SHP77 (cell line): ENCODE measurements at places on chromosomes 16 and 17.

GRCh38 chr16:48157794-48158193, 2.0 kb upstream of the ABCC12 start:
- DNase-seq: no peak

DNA sequence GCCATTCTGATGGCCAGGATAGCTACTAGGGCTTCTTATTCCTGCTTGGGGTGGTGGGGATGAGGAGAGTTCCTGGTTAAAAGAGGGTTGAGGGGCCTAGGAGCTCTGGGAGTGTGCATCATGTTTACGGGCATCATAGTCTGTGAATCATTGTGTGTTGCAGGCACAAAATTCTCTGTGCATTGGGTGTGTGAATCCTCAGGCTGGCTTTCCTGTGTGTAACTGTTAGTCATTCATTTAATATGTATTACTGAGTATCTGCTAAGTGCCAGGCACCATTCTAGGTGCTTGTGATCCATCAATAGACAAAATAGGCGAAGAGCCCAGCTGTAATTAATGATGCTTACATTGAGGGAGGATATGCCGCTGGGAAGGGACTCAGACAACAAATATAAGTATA, 5.8 kb downstream of the PPY start:
- DNase-seq: no peak

- DNase-seq: no peak
Observed at GRCh38 chr16:87326151-87326571, 9.0 kb upstream of the C16orf95 start.

DNA sequence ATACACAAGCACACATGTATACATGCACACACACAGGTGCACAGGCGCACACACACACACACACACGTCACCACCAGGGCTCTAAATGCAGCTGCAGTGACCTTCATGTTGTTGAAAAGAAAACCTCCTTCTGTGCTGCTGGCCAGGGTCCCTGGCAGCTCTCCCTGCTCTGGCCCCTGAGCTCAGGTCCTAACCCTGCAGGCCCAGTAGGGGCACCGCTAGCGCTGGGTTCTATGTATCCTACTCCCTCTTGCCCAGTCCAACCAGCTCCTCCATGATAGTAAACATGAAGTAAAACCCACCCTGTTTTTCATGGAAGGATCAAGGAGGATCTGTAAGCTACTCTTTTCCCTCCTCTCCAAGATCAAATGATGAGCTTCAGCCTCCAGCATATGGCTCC, 172.8 kb downstream of the RBFOX3 start:
- DNase-seq: no peak

DNA sequence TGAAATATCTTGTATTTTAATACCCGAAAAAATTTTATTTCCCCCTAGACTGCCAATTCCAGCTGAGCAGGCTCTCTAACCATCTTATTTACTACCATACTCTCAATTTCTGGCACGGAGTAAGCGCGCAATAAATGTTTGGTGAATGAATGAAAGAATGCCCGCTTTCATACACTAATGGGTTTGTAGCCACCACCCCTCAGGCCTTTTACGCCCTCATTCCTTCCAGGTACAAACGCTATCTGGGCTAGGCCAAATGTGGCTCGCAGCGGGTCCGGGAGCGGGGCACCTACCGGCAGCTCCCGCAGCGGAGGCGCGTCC, 536 bp upstream of the PLD2 start:
- peak; percentile 58 for DNase-seq

DNA sequence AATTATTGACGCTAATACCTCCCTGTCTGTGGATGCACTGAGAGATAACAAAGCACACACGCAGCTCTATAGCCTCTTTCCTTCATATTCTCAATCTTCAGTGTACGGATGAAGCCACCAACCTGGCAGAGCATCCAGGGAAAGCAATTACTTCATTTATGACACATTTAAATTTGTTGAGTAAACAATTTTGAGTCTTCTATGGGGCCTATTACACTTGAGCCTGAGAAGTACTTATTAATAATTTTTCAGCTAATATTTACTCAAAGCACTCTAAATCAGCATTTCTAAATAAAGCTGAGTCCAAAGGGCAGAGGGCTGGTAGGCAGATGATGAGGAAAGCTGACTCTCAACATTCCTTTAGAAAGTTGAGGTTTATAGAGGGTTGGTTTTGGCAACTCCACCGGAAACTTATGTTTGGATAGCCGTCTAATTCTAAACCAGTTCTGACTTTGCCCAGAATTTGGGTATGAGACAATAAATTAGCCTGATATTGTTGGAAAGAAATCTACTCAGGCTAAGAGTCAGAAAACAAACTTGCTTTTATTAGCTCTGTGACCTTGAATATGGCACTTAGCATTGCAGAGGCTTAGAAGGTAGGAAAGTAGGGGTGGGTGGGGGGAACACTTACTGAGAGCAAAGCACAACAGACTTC, 643.5 kb downstream of the CDH11 start:
- DNase-seq: no peak

DNA sequence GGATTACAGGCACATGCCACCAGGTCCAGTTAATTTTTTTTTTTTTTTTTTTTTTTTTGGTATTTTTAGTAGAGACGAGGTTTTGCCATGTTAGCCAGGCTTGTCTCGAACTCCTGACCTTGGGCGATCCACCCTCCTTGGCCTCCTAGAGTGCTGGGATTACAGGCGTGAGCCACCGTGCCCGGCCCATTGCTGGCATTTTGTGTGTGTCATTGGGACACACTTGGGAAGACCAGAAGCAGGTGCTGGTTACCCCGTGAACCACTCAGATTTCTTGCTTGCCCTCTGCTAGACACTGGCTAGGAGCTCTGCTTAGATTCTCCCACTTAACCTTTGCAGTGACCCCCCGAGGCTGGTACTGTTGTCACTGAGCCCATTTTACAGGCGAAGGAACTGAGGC, 229.3 kb downstream of the IRF8 start:
- no peak for DNase-seq

GRCh38 chr17:60165971-60166370, 16.2 kb downstream of the CA4 start:
- no peak for DNase-seq

DNA sequence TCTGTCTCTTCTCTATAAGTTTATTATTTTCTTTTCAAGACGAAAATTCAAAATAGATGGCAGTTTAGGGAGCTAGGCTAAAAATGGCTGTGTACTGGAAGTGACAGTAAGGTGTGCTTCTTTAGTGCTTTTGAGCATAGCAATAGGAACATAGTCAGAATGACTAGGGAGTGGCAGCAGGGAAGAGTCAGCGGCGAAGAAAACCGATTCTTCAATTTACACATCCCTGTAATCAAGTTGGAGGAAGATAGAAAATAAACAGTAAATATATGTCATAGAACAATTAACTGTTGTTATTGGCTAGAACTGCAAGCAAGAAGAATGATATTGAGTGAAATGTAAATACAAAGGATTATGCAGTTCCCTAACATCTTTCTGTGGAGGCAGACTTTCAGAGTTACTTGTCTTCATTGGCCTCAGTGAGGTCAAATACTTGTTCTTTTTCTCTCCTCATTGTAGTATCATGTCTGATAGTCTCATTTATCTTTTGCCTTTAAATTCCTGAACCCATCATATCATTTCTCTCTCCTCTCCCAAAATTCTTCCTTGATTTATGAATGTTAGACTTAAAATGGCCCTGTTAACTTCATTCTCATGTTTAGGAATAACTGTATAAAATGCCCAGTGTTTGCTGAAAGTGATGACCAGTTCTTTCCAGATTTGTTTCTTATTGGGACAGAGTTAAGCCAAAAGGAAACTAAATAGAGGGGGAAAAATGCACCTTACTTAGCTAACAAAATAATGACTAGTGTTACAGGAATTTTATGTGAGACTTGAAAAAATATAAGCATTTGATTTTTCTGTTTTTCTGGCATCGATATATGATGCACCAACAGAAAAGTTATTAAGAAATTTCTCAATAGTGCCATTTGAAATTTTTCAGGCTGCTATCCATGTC, 211.4 kb downstream of the BCAS3 start:
- peak; percentile 23 for DNase-seq

DNA sequence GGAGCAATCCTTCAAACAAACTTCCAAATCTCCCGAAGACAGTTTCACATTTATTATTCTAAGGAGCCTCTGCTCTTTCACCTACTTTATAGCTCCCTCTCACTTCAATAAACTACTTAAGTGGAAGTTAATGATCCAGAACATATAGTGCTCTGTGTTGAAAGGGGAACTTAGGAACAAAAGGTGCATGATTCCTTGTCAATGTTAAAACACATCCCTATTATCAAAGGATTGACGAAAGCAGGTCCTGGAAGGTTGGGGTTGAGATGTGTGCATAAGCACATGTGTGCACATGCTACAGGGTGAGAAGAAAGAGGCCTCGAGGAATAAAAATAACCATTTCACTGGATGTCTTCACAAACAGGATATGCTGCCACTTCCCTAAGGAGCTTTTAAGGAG, 170.3 kb downstream of the SLC39A11 start:
- DNase-seq: no peak

DNA sequence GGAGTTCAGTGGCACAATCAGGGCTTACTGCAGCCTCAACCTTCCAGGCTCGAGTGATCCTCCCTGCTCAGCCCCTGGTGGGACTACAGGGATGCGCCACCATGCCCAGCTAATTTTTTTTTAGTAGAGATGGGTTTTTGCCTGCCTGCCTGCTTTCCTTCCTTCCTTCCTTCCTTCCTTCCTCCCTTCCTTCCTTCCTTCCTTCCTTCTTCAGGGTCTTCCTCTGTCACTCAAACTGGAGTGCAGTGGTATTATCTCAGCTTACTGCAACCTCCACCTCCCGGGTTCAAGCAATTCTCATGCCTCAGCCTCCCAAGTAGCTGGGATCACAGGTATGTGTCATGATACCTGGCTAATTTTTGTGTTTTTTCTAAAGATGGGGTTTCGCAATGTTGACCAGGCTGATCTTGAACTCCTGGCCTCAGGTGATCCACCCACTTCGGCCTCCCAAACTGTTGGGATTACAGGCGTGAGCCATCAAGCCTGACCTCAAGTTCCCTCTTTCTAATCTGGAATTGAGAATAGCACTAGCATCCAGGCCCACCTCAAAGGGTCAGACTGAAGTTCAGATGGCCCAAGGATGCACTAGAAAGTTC, 45.3 kb downstream of the PRAC1 start:
- DNase-seq: no peak

DNA sequence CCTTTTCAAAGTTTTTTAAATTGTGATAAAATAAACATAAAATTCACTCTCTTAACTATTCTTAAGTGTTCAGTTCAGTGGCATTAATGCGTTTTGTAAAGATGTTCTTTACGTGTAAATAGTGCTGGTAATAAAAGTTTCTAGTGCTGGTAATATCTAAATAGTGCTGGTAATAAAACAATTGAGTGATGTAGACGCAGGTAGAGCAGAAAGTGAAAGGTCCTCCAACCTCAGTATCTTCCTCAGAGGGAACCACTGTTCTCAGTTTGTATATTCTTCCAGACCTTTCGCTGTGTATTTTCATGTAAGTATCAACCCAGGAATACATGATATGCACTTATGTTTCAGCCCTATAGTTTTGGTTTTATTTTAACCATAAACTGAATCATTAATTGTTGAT, 53.1 kb downstream of the CLEC16A start:
- no peak for DNase-seq

- no peak for DNase-seq
Observed at GRCh38 chr17:55545806-55546205, 34.6 kb upstream of the SMIM36 start.

DNA sequence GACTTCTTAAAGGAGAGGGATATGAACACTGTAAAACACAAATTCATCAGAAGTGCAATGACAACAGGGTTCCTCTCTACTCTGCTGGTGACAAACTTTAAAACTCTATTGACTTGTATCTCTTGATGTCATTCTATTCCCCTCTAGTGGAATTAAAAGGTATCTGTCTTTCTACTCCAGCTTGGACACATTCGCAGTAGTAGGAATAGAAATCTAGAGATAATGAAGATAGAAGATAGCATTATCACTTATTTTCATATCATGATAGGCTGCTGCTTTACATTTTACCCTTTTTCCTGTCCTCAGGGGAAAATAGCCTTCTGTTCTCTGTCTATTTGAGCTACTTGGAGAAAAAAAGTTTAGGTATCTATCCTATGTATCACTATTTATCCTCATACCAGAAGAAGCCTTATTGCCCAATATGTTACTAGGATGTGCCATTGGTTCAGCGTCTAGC, 209.6 kb upstream of the CACNG5 start:
- DNase-seq: peak; percentile 6

DNA sequence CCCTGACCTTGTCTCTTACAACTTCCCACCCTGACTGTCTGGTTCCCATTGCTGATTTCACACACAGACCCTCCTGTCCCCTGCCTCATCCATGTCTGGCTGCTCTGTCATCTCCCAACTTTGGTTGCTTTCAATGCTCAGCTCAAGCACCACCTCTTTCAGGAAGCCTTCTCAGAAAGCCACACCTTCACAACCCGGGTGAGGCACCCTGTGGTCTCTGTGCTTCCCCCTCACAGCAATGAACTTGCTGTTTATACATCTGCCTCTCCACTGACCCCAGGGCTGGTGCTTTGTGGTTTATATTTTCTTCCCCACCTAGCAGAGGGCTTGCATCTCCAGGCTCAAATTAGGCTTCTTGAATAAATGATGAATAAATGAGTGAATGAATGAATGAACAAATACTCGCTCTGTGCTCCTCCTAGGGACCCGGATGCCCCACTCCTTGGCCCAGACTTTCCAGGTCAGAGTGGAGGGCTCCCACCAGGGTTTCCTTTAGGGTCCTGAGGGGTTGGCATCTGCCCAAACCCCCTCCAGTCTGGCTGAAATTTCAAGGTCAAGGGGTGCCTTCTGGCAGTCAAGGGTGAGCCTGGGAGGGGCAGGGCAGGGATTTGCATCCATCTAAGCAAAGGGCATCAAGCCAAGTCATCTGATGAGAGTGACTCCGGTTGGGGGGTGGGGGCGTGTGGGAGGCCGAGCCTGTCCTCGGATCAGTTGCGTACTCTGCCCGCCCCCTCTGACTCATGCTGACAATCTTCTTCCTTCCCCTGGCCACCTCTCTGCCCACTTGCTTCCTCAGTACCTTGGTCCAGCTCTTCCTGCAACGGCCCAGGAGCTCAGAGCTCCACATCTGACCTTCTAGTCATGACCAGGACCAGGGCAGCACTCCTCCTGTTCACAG, at the start of gene ITGAX:
Gene ITGAX (plus strand): TSS at position 783 of the 898 bp plus-strand sequence. CDS start 79 bp downstream, at position 862.
- DNase-seq: no peak

DNA sequence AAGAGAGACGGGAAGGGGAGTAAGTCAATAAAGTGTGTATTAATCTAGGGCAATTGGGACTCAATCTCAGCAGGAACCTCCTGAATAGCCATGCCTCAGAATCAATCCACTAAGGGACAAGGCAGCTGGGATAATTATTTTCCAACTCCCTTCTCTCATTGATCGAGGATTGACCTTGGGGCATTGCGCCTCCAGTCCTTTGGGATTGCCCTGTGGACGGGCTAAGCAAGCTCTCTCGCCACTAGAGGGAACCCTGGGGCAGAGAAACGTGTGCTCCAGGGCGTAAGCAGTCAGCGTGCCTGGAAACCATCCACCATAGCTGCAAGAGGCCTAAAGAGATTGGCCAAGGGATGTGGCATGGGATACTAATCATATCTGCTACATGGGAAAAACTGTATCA, 53.9 kb upstream of the ERCC4 start:
- peak; percentile 85 for DNase-seq
